CD4-positive, alpha-beta T cell treated with Interleukin-12 subunit alpha and Interleukin-12 subunit beta, for 1 hour (primary cell): ENCODE measurements at places on chromosomes 7 and 10.

GRCh38 chr7:16347066-16347826, 74.1 kb downstream of the CRPPA start:
- no peak for DNase-seq

- DNase-seq: no peak
Measured at GRCh38 chr7:74405191-74405898, 48.4 kb upstream of the GTF2IRD1 start.

DNA sequence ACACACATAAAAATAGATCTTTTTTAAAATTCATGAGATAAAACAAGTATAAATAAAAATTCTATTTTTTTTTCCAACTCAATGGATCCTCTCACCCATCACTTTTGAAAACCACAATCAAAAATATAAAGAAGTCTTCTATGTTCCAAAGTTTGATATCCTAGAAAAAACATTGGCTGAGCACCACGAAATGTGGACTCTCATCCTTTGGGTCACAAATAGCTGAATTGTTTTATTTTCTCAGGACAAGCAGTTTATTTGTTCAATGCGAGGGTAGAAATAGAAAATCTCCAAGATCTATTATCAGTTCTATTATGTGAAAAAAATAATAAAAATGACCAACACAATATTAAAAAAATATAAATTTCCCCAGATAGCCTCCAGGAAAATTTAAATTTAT, 310.5 kb upstream of the DGKB start:
- no peak for DNase-seq

DNA sequence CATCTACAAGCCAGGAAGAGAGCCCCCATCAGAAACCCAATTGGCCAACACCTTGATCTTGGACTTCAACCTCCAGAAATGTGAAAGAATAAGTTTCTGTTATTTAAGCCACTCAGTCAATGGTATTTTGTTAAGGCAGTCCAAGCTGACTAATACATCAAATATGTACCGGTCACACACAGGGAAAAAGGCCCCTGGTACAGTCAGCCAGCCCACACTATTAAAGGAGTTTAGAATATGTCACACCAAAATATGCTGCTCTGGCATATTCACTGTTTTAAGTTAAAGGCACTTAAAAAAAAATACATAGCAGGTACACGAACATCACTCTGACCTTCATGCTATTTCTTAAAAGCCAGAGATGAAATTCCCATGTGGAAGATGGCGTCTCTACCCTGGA, 15.2 kb upstream of the CDCA7L start:
- no peak for DNase-seq

DNA sequence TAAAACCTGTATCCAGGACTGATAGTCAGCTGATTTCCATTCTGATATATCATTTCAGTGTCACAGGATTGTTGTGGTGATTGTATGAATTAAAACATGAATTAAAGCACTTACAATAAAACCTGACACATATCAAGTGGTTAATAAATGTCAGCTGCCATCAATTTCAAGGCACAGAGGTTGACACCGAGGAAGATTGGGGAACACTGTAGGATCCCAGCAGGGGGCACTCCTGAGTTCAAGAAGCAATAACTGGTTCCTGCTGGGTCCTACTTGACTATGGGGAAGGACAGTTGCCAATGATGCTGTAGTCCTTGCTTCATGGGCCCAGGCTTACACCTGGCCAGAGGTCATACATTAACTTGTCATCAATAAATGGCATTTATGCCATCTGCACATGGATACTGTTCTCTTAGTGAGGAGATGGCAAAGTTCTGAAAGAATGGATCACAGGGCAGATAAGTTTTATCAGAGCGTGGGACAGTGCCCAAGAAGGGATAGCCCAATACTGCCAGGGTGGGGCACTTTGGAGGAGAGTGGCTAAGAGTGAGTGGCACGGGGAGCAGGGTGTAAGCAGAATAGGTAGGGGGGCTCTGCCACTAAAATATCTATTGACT, 24.1 kb downstream of the FZD1 start:
- no peak for DNase-seq

GRCh38 chr10:130023454-130024230, 59.6 kb upstream of the EBF3 start:
- no peak for DNase-seq

- peak; percentile 61 for DNase-seq
Measured at GRCh38 chr7:3043544-3044371, at the start of gene CARD11. Gene CARD11, minus strand, starts transcription at chr7:3043867. Its CDS starts 85,361 bp downstream, at chr7:2958506.

DNA sequence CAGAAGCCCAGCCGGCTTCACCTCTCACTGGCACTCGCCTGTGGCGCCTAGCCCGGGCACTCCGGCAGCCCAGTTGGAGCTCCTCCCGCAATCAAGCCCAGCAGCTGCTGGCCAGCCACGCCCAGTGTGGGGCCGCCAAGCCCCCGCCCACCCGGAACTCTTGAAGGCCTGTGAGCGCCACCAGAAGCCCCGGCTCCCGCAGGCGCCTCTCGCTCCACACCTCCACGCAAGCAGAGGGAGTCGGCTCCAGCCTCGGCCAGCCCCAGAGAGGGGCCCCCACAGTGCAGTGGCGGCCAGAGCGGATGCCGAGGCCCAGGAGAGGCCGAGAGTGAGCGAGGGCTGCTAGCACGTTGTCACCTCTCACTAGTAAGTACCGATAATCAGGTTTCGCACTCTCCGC, 240.7 kb downstream of the TFEC start:
- no peak for DNase-seq

DNA sequence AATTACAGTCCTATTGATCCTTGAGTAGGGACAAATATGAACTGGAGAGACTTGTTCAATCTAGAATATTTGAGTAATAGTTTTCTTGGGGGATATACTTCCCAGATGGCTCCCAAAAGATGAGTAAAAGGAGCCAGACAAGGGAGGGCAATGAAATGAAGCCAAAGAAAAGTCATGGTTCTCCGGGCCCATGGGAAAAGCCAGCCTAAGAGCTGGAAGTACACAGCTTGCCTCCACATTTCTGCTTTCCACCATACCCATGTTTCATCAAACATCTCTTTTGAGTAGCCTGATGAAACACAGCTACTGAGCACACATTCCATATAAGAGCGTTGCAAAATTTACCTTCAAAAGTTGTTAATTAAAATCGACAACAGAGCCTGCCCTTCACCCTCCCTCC, 535.0 kb upstream of the FZD8 start:
- no peak for DNase-seq

- DNase-seq: no peak
Measured at GRCh38 chr7:80088705-80089104, 45.9 kb upstream of the GNAI1 start.

GRCh38 chr7:124702385-124702784, 63.2 kb downstream of the GPR37 start:
- DNase-seq: no peak

GRCh38 chr7:129676017-129676897, 64.7 kb downstream of the NRF1 start:
- no peak for DNase-seq

- no peak for DNase-seq
Measured at GRCh38 chr7:8343556-8343955, 81.6 kb upstream of the ICA1 start.

DNA sequence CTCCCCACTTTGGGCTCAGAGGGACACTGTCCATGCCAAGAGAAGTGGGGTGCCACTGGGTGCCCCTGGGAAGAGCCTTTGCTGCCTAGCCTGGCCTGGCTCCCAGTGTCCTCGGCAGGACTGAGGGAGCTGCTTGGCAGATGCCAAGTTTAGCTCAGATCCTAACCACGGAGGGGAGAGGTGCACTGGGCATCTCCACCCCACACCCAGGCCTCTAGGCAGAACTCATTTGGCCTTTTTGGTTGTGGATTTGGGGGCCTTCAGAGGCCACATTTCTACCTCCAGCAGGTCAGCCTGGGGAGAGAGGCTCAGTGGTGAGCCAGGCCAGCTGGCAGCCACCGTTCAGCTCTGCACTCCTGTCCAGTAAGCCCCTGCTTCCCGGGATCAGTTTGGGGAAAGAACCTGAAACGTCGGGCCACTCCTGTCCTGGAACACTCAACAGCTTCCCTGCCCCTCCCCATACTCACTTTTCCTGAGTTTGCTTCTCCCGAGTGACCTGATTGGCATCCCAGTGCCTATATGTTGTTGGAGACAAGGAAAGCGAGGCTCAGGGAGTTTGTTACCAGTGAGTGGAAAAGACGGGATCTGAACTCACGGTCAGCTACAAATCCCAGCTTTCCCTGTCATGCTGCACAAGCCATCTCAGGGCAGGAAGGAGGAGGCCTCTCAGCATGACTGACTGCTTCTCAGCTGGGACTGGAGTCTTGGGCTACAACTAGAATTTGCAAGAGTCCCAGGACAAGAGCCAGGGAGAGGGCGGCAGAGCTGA, 11.2 kb upstream of the CXCL12 start:
- no peak for DNase-seq

DNA sequence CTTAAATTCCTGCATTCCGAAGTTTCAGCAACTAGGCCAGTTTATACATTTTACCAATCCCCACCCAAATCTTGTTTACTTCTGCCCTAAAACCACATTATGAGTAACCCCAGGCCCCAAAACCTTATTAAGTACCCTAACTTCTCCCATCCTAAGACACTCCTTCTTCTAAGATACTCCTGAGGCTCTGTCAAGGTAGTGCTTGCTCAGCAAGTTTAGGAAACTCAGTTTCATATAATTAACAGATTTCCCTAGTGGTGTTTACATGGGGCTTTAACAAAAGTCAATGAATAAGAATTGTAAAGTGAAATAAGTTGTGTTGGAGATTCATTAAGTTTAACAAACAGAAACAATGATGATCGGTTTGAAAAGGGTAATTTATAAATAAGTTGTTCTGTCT, 77.8 kb downstream of the CPEB3 start:
- DNase-seq: no peak

DNA sequence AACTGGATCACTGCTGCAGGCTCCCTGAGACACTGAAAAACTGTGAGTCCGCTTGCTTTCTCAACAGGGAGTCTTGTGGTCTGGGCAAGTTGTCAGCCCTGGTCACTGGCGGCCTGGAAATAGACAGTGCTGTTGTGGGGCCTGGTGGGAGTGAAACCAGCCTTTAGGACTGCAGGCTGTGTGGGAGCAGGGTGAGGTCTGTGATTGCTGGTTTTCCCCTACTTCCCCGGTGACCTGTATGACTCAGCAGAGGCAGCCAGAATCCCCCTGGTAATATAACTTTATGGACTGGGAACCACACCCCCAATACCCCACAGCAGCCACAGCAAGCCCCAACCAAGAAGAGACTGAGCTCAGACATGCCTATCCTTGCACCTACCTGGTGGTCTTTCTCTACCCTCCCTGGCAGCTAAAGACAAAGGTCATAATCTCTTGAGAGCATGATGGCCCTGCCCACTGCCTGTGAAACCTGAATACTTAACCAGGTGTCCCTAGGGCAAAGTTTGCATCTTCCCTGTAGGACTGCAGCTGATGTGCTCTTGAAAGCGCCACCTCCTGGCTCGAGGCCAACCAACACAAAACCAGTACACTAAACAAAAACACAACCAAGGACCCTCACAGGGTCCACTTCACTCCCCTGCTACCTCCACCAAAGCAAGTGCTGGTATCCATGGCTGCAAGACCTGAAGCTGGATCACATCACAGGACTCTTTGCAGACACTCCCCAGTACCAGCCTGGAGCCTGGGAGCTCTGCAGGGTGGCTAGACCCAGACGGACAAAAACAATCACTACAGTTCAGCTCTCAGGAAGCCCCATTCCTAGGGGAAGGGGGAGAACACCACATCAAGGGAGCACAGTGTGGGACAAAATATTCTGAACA, 7.2 kb upstream of the ADAM22 start:
- DNase-seq: no peak

GRCh38 chr7:127437241-127437640, 44.7 kb upstream of the ZNF800 start:
- no peak for DNase-seq
